ENCODE measurements at places on chromosomes 13 and 19.

- DNase-seq: no peak
These were observed 1.1 kb upstream of the GJA3 start for GRCh38 chr13:20161951-20162300.

GRCh38 chr19:9673912-9674662 is 813 bp downstream of the ZNF562 start:
- DNase-seq: peak; percentile 26

DNA sequence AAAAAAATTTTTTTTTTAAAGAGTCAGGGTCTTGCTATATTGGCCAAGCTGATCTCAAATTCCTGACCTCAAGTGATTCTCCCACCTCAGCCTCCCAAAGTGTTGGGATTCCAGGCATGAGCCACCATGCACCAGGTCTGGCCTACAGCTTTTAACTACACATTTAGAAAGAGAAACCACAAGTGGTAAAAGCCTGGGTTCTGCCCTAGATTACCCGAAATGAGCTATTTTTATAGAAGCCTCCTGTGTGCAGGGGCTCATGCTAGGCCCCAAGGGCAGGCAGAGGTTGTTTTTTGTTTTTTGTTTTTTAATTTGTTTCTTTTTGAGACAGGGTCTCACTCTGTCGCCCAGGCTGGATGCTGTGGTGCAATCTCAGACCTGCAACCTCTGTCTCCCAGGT is 14.0 kb upstream of the MYADM start:
- no peak for DNase-seq

DNA sequence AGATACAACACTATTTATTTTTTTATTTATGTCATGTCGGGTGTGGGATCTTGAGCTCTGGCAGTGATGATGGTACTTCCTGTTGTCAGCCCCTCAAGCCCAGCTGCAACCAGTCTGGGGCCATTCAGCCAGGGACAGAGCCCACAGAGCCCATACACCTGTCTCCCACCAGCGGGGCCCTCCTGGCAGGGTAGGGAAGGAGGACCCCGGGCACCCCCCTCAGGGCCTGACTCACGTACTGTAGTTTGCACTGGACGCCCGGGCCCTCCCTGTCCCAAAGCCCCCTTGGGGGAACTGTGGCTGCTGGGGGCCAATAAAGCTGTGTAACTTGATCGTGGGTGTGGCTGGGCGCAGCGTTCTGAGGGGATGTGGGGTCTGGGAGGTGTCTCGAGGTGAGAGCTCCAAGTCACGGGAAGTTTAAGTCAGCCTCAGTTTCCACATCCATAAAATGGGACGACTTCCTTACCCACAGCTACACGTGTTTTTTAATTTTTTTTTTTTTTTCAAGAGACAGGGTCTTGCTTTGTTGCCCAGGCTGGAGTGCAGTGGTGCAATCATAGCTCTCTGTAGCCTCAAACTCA is 9.5 kb downstream of the ATG4D start:
- DNase-seq: no peak

- DNase-seq: no peak
These were observed 33.2 kb downstream of the CCL25 start for GRCh38 chr19:8085598-8086408.

DNA sequence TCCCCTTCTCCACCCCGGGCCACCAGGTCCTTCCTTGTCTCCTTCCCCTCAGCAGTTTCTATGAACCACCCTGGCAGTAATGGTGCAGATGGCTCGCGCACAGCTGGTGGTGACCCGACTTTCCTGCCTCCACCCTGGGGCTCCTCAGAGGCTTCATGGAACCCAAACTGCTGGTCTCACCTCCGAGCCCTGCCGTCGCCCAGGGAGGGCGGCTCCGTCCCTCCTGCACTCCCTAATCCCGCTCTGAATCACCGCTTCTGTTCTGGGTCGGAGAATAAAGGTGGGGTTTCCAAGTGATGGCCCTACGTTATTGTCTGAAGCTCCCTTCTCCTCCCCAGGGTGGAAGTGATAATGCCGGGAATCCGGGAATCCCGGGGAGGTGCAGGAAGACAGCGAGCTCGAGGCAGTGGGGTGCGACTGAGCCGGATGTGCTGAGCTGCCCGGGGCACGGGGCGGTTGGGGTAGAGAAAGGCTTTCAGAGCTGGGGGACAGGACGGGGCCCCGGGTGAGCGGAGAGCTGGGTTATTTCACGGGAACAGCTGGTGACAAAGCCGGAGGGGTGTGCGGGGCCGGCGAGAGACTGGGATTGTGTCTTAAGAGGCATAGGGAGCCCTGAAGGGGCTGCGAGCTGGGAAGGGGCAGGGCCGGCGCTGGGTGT is 711 bp downstream of the FUT2 start:
- peak; percentile 35 for DNase-seq

DNA sequence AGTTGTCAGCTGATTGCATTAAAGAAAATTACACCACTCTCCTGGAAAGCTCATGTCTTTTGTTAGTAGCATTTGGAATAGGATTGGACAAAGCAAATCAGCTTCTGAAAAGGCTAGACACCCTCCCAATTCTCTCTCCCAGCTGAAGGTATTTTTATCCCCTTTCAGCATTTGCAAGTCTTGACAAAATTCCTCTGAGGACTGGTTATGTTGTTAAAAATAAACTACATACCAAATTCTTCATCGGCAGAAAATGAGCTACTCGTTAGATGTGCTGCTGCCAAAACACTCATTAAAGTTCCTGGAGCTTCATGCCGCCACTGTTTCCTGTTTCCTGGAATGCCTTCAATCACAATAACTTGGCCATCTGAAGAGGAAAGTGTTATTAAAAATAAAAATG is 37.1 kb downstream of the UTP14C start:
- no peak for DNase-seq

GRCh38 chr19:45908956-45909355 is 5.6 kb downstream of the NANOS2 start:
- no peak for DNase-seq

GRCh38 chr13:94716016-94716415 is 3.7 kb upstream of the SOX21 start:
- no peak for DNase-seq

- no peak for DNase-seq
These were observed 10.1 kb downstream of the UBXN6 start for GRCh38 chr19:4447327-4448146.

- DNase-seq: no peak
These were observed 10.9 kb downstream of the B3GNT8 start for GRCh38 chr19:41416194-41416674.

- DNase-seq: no peak
These were observed 81.2 kb upstream of the RAP2A start for GRCh38 chr13:97352815-97353214.

DNA sequence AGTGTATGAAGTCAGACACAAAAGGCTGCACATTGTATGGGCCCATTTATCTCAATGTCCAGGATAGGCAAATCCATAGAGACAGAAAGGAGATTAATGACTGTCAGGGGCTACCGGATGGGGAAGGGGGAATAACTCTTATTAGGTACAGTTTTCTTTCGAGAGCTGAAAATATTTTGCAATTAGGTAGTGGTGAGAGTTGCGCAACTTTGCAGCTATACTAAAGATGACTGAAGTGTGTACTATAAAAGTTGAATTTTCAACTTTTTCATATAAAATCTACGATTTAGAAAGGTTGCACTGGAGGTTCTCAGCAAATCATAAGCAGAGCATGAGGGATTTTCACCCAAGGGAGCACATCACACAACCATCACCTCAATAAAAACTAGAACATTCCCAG is 16.1 kb upstream of the SLC15A1 start:
- DNase-seq: no peak

DNA sequence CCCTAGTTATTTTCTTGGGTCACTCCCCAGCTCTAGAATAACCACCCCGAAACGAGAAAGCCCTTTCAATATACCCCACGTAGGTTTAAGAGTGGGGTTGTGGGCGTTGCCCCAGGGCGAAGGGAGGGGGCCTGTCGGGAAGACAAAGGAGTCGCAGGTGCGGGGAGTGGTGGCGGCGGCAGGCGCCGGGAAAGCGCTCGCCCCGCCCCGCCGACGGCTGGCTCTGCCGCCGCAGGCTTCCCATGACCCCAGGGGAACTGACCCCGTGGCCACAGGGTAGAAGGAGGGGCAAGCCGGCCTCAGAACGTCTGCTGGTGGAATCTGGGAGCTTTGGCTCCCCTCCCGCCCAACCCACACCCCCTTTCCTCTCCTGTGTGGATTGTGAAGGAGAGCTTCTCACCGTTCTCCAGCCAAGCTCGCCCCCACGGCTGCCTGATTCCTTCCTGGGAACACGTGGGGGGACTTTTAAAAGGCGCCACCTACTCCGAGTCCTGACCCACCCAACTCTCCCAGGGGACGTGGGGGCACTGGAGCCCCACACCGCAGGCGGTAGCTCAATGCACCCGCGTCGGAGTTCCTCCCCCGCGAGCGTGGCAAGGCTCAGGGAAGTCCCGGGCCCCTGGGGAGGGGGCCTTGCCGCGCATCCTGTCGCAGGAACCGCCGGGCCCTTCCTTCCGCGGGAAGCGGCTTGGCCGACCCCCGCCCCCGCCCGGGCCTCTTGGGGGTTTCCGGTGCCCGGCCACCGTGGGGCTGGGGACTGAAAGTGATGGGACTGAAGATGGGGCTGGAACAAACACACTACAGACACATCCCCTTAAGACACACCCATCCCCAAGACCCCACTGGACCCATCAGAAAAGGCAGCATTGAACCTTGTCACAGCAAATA is 5.5 kb downstream of the IER2 start:
- DNase-seq: peak; percentile 98

DNA sequence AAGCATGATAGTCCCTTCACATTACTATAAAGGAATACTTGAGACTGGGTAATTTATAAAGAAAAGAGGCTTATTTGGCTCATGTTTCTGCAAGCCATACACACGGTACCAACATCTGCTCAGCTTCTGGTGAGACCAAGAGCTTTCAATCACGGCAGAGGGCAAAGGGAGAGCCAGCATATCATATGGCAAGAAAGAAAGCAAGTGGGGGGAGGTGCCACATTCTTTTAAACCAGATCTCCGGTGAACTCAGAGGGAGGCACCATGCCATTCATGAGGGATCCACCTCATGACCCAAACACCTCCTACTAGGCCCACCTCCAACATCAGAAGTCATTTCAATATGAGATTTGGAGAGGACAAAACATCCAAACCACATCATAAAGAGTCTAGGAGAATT is 20.3 kb downstream of the XPO4 start:
- no peak for DNase-seq

DNA sequence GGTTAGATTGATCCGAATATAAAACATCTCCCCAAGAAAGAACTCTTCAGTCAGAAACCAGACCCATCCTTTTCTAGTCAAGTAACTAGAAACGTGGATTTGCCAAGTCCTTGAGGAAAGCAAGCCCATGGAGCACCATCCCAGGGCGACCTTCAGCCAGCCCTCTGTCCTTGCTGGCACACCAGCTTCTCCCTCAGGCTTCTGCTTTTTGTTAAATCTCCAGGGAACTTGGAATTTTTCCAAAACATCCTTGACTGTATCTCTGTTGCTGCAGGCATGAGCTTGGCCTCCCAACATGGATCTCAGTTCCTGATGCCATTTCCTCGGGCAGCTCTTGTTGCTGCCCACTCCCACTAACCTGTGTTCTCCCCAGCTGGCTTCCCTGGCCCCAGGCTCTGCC is 27.1 kb upstream of the C1QTNF9 start:
- DNase-seq: no peak

DNA sequence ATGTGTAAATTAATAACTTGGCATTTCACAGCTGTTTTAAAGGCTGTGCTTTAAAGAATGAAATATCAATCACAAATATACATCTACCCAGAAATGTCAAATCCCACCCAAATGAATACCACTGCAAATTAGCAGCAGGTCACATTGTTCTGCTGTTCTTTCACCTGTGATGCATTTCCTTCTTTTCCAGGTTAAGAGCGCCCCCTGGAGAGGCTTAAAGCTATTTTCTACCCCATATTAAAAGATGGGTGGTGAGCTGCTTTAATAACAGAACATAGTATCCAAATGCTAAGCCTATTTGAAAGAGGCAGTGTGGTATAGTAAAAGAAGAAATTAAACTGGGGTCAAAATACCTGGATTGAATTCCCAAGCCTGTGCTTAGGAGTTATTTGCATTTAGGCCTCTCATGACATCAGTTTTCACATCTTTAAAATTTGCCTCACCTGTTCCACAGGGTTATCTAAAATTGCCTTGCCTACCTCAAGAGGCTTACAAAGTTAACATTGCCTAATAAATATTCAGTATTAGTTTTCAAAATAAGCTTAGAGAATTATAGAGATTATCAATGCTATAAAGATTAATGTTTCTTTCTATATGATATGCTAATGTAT is 396.9 kb upstream of the SLITRK5 start:
- no peak for DNase-seq

DNA sequence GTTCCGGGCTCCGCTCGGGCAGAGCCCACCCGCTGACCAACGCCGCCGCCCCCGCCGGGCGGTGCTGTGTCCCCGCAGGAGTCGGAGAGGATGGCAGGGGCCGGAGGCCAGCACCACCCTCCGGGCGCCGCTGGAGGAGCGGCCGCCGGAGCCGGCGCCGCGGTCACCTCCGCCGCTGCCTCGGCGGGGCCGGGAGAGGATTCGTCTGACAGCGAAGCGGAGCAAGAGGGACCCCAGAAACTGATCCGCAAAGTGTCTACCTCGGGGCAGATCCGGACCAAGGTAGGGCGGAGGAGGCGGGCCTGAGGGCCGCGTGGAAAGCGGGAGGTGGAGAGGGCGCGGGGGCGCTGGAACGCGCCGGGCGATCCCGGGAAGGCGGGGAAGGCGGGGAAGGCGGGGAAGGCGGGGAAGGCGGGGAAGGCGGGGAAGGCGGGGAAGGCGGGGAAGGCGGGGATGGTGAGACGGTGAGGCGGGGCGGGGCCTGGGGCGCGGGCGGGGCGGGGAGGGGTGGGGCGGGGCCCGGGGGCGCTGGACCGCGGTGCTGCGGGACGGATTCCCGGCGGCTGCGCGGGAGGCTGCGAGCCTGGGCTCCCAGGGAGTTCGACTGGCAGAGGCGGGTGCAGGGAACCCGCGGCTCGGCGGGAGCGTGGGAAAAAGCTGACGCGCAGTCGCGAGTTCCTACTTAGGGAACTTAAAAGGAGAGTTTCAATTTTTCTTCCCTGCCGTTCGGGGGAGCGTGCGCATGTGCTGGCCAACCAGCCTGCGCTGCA is 421 bp downstream of the DGKH start:
- peak; percentile 61 for DNase-seq

DNA sequence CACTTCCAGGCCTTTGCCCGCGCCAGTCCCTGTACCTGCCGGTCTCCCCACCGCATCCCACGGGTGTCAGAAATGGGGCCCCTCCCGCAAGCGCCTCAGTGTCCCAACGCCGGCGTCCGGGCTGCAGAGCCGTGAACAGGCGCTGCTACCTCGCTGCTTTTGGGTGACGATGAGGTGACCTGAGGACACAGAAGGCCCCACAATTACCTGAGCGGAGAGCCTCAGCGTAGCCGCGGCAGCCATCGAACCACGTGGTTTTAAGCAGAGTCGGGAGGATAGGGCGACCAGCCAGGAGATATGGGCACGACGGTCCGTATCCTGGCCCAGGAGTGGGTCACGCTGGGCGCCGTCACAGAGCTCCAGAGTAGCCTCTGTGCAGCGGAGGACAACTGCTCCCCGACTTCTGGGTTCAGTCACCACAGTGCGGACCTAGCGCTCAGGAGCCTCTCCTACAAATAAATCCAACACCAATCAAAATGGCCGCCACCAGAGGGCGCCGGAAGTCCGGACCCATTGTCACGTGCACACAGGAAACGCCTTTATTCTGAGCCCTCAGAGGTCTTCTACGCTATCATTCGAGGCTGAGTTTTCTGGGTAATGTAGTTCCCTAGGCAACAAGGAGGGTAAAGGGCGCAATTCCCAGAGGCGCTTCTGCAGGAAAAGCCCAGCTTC is at the start of gene ZNF814:
Gene ZNF814 (minus strand): TSS at position 478 of the 672 bp plus-strand sequence. CDS start 235 bp downstream, at position 243.
- DNase-seq: peak; percentile 91

Measured in B cell (primary cell).